ENCODE measurements at places on chromosomes 6 and 20.

GRCh38 chr20:59718071-59718470 is 113.7 kb downstream of the PHACTR3 start:
- H3K4me3 ChIP-seq = no peak overlapping the region
- H3K36me3 ChIP-seq = no peaks in the 10 kb centered on the region
- DNase-seq = no peak
- H3K27ac ChIP-seq = no peak overlapping the region

DNA sequence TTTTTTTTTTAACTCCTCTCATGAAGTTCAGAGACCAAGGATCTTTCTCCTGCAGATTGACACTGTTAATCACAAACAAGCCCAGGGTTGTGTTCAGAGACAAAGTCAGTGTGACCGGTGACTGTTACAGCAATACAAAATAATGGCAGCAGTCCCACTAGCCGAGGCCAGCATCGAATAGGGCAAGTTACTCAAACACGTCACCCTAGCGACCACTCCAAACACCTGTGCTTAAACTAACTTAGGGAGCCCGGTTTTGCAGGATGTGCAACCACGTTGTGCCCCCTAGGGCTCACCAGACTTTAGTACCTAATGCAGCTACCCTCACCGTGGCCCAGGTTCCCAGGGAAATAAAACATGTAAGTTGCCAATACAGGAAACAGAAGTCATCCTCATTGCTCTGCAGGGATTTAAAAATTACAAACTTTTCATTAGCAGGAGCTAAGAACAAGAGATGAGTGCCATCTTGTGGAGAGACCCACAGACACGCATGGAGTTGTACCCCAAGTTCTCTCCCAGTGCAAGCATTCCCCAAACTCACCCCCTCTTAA is 38.1 kb downstream of the FAM50B start:
- no peaks in the 10 kb centered on the region for H3K4me1 ChIP-seq
- H3K27ac ChIP-seq = no peak overlapping the region
- no peak for DNase-seq
- H3K4me3 ChIP-seq = no peak overlapping the region
- peaks cover 7% of the 10 kb centered on the region for H3K27me3 ChIP-seq
- H3K36me3 ChIP-seq = no peaks in the 10 kb centered on the region

GRCh38 chr20:63943808-63944077 is 12.5 kb downstream of the UCKL1 start:
- no peaks in the 10 kb centered on the region for H3K27me3 ChIP-seq
- peaks cover 24% of the 10 kb centered on the region for H3K4me1 ChIP-seq
- H3K36me3 ChIP-seq = peaks cover 20% of the 10 kb centered on the region

- no peak for DNase-seq
- H3K4me1 ChIP-seq = peaks cover 36% of the 10 kb centered on the region
- H3K27ac ChIP-seq = peak overlapping the region; percentile 21
- peaks cover 5% of the 10 kb centered on the region for H3K27me3 ChIP-seq
- no peak overlapping the region for H3K4me3 ChIP-seq
- H3K36me3 ChIP-seq = no peaks in the 10 kb centered on the region
These were observed 33.8 kb upstream of the NT5E start for GRCh38 chr6:85416049-85416448.

DNA sequence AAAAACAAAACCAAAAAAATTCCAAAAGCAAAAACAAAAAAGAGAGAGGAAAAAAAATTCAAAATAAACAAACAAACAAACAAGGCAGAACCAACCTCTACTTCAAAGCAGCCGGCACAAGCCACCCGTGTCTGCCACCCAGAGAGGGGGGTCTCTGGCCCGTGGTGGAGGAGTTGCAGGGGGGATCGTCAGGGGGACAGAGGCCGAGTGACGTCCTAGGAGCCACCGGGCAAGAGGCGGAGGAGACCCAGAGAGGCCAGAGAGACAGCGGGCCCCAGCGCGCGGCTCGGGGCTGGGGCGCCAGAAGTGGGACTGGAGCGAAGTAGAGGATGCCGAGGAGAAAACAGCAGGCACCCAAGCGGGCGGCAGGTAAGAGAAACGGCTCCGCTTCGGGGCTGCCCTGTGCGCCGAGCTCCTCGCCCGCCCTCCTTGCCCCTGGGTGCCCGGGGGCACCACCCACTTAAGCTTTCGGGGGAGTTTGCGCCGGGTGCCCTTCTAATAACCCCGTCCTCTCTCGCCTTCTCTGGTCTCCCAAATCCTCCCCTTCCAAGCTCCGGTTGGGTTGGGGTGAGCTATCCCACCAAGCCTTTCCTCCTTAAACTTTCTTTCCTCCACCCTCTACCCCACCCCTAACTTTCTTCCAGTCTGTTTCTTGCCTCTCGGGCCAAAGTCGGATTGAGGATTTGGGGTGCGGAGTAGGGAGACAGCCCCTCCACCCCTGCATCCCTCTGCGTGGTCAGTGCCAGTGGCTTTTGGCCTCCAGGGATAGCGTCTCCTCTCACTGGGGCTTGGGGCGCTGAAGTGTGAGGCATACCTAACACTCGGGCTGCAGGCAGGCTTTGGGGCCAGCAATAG is 1.0 kb downstream of the TSHZ2 start:
- peaks cover 17% of the 10 kb centered on the region for H3K27me3 ChIP-seq
- peak; percentile 11 for DNase-seq
- peak overlapping the region; percentile 93 for H3K4me3 ChIP-seq
- H3K36me3 ChIP-seq = no peaks in the 10 kb centered on the region

GRCh38 chr6:49264909-49265308 is 198.1 kb downstream of the MMUT start:
- no peak overlapping the region for H3K27ac ChIP-seq
- no peak overlapping the region for H3K4me3 ChIP-seq
- H3K27me3 ChIP-seq = no peaks in the 10 kb centered on the region

GRCh38 chr6:107546691-107547450 is 57.0 kb downstream of the SOBP start:
- H3K4me3 ChIP-seq = no peak overlapping the region
- peaks cover 34% of the 10 kb centered on the region for H3K27me3 ChIP-seq
- no peak overlapping the region for H3K27ac ChIP-seq
- H3K4me1 ChIP-seq = no peaks in the 10 kb centered on the region
- DNase-seq = no peak

GRCh38 chr6:122198922-122199321 is 200.5 kb upstream of the HSF2 start:
- no peaks in the 10 kb centered on the region for H3K36me3 ChIP-seq
- no peak for DNase-seq
- no peak overlapping the region for H3K27ac ChIP-seq

GRCh38 chr6:77298283-77298682 is 165.0 kb downstream of the HTR1B start:
- H3K4me3 ChIP-seq = no peak overlapping the region
- no peaks in the 10 kb centered on the region for H3K36me3 ChIP-seq
- no peak overlapping the region for H3K27ac ChIP-seq

DNA sequence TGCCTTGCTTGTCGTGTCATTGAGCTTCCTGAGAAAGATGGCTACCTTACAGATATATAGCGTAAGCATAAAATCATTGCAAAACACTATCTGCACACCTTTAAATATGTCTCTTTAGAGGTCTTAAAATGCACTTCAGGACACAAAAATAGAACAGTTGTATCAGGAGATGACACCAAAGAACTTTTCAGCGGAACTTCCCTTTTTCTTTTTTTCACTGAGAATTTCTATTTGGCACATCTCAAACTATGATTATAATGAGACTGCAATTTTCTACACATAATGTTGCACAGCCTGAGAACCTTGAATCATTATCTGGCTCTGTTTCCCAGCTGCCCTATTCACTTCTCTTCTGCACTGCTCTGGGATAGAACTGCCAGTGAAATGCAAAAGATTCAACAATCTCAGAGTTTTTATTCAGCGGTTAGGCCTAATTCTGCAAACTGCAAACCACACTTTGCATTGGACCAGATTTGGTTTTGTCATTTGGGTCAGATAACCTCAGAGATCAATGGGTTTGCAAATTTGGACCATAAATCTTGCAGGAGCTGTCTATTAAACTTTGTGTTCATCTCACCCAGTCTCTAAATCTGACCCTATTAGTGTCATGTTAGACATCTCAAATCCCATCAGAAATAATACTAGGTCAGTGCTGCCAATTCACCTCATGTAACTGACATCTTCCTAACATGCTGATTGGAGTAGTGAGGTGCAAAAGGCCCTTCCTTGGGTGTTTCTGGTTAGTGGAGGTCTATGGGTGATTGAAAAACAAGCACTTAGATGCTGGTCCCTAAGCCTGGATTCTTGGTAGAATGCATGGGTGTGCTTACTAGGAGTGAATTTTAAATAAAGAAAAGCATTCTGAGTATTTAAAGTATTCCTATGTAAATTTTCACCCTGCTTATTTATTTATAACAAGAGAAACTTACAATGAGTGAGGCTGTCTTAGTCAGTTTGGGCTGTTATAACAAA is 382.7 kb downstream of the UTRN start:
- DNase-seq = no peak
- H3K27me3 ChIP-seq = no peaks in the 10 kb centered on the region
- H3K27ac ChIP-seq = no peak overlapping the region
- peaks cover 46% of the 10 kb centered on the region for H3K36me3 ChIP-seq

GRCh38 chr6:157133856-157134255 is 189.5 kb downstream of the TMEM242 start:
- no peaks in the 10 kb centered on the region for H3K27me3 ChIP-seq
- DNase-seq = no peak
- H3K4me1 ChIP-seq = peaks cover 11% of the 10 kb centered on the region
- H3K36me3 ChIP-seq = peaks cover 18% of the 10 kb centered on the region
- no peak overlapping the region for H3K4me3 ChIP-seq

GRCh38 chr6:97097068-97098047 is 172.8 kb downstream of the KLHL32 start:
- DNase-seq = no peak
- no peak overlapping the region for H3K27ac ChIP-seq
- H3K27me3 ChIP-seq = no peaks in the 10 kb centered on the region
- H3K4me3 ChIP-seq = peak overlapping the region; percentile 15

DNA sequence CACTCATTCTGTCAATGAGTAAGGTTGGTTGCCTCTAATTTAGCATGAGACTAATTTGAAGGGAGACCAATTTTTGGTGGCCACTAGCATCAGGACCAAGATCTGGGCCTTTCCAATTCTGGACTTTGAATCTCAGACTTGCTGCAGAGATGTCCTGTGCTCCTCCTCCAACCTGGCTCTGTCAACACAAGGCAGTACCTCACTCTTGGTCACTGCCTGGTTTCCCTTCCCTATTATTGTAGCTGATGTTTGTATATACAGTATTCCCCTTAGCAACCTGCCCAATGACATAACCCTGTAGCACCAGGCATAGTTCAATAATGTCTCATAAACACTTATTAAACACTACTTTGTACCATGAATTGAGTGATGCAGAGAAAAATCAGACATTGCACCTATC is 50.4 kb downstream of the UNC5CL start:
- DNase-seq = no peak
- no peak overlapping the region for H3K4me3 ChIP-seq
- no peak overlapping the region for H3K27ac ChIP-seq
- H3K4me1 ChIP-seq = no peaks in the 10 kb centered on the region
- H3K27me3 ChIP-seq = peaks cover 38% of the 10 kb centered on the region

DNA sequence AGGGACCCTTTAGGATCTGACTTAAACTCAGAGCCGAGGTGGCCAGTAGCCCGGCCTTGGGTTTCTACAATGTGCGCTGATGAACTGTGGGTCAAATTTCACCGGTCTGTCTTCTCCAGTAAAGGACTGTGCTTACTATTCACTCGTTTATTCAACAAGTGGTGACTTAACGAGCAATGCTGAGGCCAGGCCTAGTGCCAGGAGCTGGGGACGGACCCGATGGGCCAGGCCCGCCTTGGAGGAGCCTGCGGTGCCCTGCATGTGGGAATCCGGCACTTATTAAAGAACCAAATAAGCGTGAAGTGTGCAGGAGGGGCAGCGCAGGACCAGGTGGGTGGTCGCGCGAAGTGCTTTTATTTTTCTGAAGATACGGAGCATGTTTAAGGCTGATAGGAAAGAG is 24.0 kb downstream of the CTCFL start:
- no peak for DNase-seq
- no peak overlapping the region for H3K4me3 ChIP-seq
- peaks cover 8% of the 10 kb centered on the region for H3K4me1 ChIP-seq
- peaks cover 56% of the 10 kb centered on the region for H3K27me3 ChIP-seq

- no peak overlapping the region for H3K4me3 ChIP-seq
- no peak for DNase-seq
- no peaks in the 10 kb centered on the region for H3K27me3 ChIP-seq
- no peaks in the 10 kb centered on the region for H3K36me3 ChIP-seq
These were observed 158.8 kb downstream of the NKAIN2 start for GRCh38 chr6:123962508-123962907.

DNA sequence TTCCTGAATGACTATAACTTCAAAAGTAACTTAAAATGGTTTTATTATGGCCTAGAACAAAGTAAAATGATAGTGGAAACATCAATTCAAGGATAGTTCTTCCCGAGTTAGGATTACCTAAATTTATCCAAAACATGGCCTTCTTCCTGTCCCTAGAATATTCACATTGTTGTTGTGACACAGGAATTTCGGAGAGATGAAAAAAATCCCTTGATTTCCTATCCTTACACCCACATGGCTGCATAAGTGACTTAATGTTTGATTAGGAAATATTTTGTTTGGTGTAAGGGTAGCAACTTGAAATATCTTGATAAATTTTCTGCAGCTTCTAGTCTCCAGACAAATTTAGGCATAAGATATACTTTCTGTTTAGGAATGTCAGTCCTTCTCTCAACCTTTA is 27.8 kb downstream of the ZNF451 start:
- H3K27me3 ChIP-seq = no peaks in the 10 kb centered on the region
- H3K4me3 ChIP-seq = no peak overlapping the region
- no peaks in the 10 kb centered on the region for H3K4me1 ChIP-seq
- no peak overlapping the region for H3K27ac ChIP-seq
- no peak for DNase-seq

GRCh38 chr20:34824806-34825529 is 483 bp downstream of the NCOA6 start:
- H3K4me1 ChIP-seq = peaks cover 29% of the 10 kb centered on the region
- peaks cover 7% of the 10 kb centered on the region for H3K27me3 ChIP-seq

DNA sequence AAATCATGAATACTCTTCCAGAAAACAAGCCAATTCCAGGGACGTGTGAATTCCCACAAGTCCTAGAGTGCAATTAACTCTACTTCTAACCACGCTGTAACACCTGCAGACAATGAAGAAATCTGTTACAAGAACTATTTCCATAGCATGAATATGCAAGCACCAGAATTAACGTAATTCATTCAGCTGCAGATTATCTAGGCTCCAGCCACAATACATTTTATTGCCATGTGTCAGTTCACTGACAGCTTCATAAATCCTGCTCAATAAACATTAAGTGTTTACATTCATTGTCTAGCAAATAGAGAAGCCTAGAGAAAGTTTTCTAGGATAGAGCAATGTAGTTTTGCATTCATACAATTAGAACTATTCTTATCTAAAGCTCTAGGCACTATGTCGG is 1348.5 kb downstream of the GRIK2 start:
- H3K27ac ChIP-seq = no peak overlapping the region
- H3K36me3 ChIP-seq = no peaks in the 10 kb centered on the region
- no peaks in the 10 kb centered on the region for H3K27me3 ChIP-seq
- no peak overlapping the region for H3K4me3 ChIP-seq

GRCh38 chr20:53872081-53872541 is 198.3 kb downstream of the BCAS1 start:
- H3K4me3 ChIP-seq = peak overlapping the region; percentile 73
- no peaks in the 10 kb centered on the region for H3K27me3 ChIP-seq
- H3K36me3 ChIP-seq = no peaks in the 10 kb centered on the region
